ENCODE measurements at places on chromosomes 6 and 20. TPM values are rescaled to one million over a fixed set of nuclear protein-coding genes. Genes with fewer than 3 reads are reported as not detected.

The LRRN4 gene
- total RNA-seq, result not detected

The SLC16A10 gene
- 0.70 TPM for total RNA-seq

The XKR7 gene
- total RNA-seq, result 0.01 TPM

The RAB44 gene
- 0.05 TPM for total RNA-seq
